Liver (tissue), 10 donors: ENCODE measurements at places on chromosomes 5 and 9. TPM values are rescaled to one million over a fixed set of nuclear protein-coding genes. Genes with fewer than 3 reads are reported as not detected.

ARRDC3 gene
- polyA plus RNA-seq = 8.8 TPM

MYMK gene
- polyA plus RNA-seq = not detected

PCDHGA3 gene
- polyA plus RNA-seq = 0.32 TPM

CENPK gene
- polyA plus RNA-seq = 1.1 TPM

SLC25A2 gene
- polyA plus RNA-seq = not detected

IL5 gene
- not detected for polyA plus RNA-seq
